HepG2 (cell line): ENCODE measurements at places on chromosomes 5 and 9.

DNA sequence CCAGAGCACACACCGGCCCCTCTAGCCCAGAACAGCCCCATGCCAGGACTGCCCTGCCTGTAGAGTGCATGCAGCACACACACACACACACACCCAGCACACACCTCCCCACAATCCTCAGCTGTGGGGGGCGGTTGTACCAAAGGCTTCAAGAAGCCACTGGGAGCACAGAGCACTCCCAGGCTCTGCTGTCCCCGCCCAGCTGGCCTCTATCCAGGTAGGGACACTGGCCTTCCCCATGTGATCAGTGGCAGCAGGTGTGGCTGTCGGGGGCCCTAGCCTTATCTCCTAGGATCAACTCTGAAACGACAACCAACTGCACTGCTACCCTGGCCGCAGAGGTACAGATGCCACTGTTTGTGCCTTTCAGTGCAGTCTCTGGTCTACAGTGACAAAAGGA lies 2.0 kb downstream of the ANAPC2 start:
- no peak for DNase-seq

- peak; percentile 48 for DNase-seq
Measured at GRCh38 chr5:74765201-74765600, 1.7 kb downstream of the GFM2 start.

- no peak for DNase-seq
Measured at GRCh38 chr9:7336356-7337065, 463.1 kb downstream of the DMAC1 start.

GRCh38 chr5:167785106-167785505 lies 506.3 kb upstream of the WWC1 start:
- DNase-seq = no peak

DNA sequence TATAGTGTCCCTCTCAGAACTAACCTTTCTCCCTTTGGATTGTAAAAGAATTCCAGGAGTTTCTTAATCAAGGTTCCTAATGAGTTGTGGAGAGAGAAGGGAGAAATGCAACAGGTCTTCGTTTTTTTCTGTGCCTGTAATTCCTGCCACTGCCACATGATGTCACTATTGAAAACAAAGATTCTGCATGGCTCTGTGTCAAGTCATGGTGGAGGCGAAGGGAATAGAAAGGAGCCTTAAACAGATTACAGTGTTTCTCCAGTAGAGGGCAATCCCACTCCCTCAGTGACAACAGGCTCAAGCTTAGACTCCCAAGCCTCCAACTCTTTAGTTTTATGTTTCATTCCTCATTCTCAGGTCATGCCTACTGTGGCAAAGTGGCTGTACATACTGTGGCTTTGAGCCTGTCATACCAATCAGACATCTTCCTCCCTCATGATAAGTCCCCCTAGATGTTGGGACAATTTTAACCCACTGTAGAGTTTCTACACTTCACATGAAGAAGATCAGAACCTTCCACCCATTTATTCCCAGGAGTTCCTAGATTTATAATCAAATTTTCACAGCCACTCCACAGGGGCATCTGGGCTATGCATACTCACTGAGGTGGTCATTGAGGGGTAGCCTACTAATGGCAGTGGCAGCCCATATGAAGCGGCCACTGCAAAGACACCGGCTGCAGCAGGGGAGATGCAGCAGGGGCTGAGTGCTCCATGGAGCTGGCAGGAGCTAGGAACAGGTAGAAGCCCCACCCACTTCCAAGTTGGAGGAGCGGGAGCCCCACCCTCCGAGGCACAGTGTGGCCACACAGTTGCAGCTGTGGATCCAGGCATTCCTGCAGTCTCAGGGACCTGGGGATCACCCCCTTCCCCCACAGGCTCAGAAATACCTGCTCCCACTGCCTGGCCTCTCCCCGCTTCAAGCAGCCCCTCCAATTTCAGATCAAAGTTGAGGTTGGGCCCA lies 97.4 kb upstream of the TRIM32 start:
- peak; percentile 79 for DNase-seq
